ENCODE measurements at places on chromosomes 3 and 15. TPM values are rescaled to one million over a fixed set of nuclear protein-coding genes. Genes with fewer than 3 reads are reported as not detected.
A peak's percentile ranks its signal among the peaks of the same experiment; 100 is the strongest.

DNA sequence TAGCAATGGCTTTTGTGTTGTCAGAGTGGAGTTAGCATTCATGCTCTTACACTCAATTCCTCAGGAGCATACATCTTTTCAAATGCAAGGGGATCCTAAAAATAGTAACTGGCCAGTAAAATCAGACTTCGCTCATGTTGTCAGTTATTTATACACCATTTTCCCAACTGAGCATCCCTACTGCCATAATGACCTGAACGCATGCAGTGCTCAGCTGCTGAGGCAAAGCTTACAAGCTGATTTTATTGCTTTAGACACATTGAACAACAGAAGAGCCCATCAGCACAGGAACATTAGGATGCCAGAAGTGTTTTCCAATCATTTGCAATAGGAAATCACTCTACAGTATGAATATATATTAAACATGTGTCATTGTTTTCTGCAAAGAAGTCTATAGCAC lies 689.7 kb upstream of the BCHE start:
- DNase-seq, result no peak

GRCh38 chr3:127479449-127479848 lies 111.1 kb downstream of the TPRA1 start:
- DNase-seq, result no peak

- DNase-seq, result peak; percentile 63
Observed at GRCh38 chr3:159824333-159824732, 164.3 kb upstream of the IL12A start.

The ISLR gene
- 33.7 TPM for polyA plus RNA-seq

- DNase-seq, result no peak
Observed at GRCh38 chr3:46693892-46694226, 380 bp upstream of the ALS2CL start.

The FMN1 gene
- 3.5 TPM for polyA plus RNA-seq
